Activated CD8-positive, alpha-beta memory T cell treated with anti-CD3 and anti-CD28 coated beads for 1 hour (primary cell): ENCODE measurements at places on chromosomes 4 and X.

- no peak for DNase-seq
Observed at GRCh38 chr4:45408996-45409395, 682.6 kb upstream of the GNPDA2 start.

DNA sequence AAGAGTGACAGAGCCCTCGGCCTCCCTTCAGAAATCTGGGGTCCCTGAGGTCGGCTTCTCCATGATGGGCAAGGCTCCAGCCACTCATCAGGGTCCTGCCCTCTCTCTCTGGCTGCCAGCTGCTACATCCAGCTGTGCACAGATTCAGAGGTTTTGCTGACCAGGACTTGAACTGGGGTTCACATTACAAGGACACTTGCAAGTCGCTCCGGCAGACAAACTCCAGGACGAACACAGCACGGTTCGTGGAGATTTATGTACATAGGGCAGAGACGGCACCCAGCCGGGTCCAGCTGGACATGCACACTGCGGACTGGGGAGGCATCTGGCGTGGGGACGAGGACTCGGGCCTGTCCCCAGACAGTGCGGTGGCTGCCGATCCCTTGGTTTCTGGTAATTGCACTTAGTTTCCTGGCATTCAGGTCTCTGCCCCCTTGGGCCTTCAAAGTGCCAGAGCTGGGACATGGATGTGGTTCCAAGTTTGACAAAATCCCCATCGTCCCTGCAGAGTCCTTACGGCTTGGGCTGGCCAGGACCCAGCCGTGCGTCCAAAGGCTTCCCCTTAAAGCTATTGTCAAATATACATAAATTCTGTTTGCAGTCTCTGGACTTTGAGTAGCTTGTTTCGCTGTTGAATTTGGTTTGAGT, 6.2 kb upstream of the C4orf50 start:
- no peak for DNase-seq

- DNase-seq: no peak
Observed at GRCh38 chr4:118265312-118266144, 87.3 kb downstream of the PRSS12 start.

DNA sequence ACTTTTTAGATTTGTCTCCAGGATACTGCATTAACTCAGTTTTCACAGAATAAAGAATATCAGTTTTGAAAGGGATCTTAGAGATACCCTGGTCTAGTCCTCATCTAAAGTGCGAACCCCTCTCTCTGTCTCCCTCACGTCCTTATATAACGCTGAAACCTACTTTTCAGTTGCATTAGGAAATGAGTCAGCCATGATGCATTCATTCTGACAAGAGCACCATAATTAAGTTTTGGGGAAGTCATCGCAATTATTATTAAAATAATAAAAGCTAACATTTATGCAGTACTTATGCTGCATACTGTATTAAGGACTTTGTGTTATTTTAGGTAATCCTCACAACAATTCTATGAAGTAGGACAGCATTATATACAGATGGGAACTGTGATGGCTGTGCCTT, 116.1 kb downstream of the REELD1 start:
- DNase-seq: no peak

- DNase-seq: no peak
Observed at GRCh38 chr4:17701138-17701839, 80.1 kb downstream of the FAM184B start.

DNA sequence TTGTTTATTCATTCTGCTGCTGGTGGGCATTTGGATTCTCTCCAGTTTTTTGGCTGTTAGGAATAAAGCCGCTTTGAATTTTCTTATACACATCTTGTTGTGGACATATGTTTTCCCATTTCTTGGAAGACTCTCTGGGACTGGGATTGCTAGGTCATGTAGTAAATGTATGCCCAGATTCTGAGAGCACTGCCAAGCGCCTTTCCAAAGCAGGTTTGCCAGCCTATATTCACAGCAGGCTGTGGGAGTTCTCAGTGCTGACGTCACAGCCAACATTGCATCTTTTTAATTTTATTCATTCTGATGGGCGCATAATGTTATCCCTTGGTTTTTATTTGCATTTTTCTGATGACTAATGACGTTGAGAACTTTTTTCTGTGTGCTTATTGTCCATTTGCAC, 24.1 kb downstream of the TMEM271 start:
- no peak for DNase-seq

- DNase-seq: no peak
Observed at GRCh38 chr4:109913596-109914241, 1.0 kb downstream of the EGF start.

DNA sequence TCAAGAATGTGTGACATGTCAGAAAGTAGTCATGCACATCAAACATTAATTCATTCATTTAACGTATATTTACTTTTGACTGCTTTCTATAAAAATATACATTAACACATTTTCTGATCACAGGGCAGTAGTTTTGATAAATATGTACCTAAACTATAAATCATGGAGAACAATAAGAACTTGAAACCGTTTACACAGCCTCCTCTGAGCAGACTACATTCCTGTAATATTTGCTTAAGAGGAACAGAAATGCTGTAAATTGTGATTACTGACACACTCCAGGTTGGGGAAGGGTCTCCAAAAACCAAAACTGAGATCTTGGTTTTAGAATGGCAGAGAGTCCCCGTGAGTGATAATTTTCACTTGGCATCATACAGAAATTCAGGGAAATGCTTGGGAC, 120.7 kb upstream of the PPARGC1A start:
- DNase-seq: no peak

DNA sequence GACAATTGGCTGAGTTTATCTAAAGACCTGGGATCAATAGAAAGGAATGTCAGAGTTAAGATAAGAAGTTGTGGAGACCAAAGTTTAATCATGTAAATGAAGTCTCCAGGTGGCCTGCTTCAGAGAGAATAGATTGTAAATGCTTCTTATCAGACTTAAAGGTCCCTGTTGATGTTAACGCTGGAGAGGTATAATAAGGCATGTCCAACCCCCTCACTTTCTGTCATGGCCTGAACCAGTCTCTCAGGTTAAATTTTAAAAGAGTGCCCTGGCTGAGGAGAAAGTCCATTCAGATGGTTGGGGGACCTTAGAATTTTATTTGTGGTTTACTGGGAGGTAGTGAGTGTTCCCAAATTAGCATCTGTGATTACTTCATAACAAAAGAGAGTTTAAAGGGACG, 86.7 kb downstream of the AKAP4 start:
- no peak for DNase-seq

DNA sequence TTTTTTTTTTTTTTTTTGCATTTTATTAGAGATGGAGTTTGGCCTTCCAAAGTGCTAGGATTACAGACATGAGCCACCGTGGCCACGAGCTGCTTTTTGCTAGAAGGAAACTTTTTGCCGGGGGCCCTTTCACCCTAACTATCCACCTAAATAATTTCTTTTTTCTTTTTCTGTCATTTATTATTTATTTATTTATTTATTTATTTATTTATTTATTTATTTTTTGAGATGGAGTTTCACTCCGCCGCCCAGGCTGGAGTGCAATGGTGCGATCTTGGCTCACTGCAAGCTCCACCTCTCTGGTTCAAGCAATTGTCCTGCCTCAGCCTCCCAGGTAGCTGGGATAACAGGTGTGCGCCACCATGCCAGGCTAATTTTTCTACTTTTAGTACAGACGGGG, 303.9 kb downstream of the ASMT start:
- no peak for DNase-seq

DNA sequence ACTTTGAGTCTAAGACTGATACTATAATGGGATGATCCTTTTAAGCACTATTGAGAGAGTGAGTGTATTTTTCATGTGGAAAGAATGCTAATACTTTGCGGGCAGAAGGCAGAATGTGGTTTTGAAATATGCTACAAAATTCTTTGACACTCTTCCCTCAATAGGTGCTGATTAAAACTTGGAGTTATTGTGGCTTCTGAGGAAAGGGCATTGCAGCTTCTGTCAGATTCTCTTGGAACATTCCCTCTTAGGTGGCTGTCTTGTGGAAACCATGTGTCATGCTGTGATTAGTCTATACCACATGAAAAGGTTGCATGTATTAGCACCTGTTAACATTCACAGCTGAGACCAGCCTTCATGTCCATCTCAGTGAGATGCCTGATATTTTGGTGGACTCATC, 547.0 kb downstream of the STIM2 start:
- DNase-seq: no peak

DNA sequence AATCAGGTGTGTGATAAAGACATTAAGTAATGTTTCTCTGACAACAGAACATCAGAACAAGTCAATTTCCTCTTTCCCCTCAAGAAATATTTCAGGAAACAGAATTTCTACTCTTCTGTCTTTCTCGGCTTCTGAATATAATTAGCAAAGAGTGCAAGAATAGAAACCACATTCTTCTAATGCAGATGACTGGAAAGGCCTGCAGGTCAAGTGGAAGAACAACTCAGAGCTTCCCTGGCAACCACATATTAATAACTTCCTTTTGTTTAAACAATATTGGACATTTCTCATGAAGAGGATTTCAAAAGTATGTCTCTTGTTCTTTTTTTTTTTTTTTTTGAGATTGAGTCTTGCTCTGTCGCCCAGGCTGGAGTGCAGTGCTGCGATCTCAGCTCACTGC, 225.5 kb downstream of the PARM1 start:
- DNase-seq: no peak

DNA sequence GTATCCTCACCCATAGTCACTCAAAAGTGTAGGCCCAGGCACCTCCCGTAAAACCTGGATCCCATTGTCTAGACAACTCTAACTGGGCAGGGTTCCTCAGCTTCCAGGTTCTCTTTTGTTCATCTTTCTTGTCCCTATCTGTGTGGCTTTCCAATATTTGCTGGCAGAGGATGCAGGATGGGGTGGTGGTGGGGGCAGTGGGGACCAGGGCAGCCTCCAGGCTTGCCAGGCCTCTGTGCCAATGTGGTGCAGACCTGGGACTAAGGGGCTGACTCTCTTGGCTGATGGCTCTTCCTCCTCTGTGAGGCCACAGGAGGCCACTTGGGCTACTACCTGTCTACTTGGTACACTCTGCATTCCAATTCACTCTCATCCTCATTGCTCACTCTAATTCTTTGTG, 76.4 kb downstream of the NBDY start:
- no peak for DNase-seq

DNA sequence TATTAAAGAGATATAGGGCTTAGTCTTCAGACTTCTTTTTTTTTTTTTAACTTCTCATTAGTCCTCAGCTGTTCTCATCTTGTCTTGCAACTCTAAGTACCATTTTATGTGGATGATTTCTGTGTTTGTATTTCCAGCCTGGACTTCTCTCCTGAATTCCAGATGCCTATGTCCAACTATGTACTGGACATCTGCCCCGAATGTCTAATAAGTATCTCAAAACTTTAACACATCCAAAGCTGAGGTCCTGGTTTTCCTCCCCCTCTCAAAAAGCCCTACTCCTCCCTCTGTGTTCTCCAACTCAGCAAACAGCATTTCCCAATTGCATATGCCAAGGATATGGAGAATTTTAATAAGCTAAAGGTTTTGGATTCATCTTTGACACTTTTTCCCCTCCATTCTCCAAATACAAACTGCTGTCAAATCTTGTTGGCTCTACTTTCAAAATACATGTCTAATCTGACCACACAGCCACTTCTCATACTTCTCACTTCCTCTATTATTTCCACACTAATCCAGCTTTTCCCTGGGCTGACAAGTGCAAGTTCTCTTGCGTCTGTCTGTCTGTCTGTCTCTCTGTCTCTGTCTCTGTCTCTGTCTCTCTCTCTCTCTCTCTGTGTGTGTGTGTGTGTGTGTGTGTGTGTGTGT, 79.8 kb downstream of the CLCN5 start:
- DNase-seq: no peak

- no peak for DNase-seq
Observed at GRCh38 chr4:3030566-3031356, 43.6 kb downstream of the HTT-AS start.

- DNase-seq: no peak
Observed at GRCh38 chr4:12723849-12724447, 760.2 kb downstream of the RAB28 start.

- no peak for DNase-seq
Observed at GRCh38 chrX:106862972-106863688, 40.0 kb downstream of the RIPPLY1 start.

GRCh38 chr4:174708381-174708780, 120.7 kb downstream of the GLRA3 start:
- DNase-seq: no peak

GRCh38 chr4:98946359-98946758, 17.4 kb upstream of the EIF4E start:
- DNase-seq: no peak

GRCh38 chr4:16077786-16078185, 6.0 kb downstream of the PROM1 start:
- no peak for DNase-seq

- DNase-seq: no peak
Observed at GRCh38 chr4:46270986-46271596, 118.8 kb downstream of the GABRA2 start.

DNA sequence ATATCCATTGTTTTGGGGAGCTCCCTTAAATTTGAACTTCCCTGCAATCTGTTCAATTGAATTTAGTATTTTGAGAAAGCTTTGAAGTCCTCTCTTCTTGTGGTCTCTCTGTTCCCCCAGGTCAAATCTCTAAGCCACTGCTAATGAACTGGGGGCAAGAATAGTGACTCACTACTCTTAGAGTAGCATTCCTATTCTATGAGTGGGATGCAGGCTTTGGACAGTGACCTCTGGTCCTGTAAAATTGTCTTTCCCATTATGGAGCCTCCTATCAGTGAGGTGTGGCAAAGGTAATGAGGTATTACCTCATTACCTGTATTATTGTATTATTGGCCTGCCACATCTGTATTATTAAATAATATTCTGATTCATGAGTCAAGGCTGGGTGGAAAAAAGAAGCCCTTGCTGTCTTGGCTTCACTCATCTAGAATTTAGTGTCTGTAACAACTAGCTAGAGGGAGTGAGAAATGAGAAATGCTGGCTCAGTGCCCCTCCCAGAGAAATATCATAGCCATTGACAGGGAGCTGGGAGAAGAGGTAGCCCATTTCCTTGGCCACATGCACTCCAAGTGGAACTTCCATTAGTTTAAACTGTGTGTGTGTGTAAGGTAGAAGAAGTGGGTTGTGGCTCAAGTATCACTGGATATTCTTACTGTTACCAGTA, 393.9 kb upstream of the CTSO start:
- no peak for DNase-seq
